ENCODE measurements at places on chromosomes 4 and X.

GRCh38 chrX:4263030-4263803, 549.8 kb upstream of the PRKX start:
- DNase-seq, result no peak

GRCh38 chr4:61407642-61408618, 207.8 kb downstream of the ADGRL3 start:
- no peak for DNase-seq

- DNase-seq, result no peak
Observed at GRCh38 chr4:138507522-138507921, 265.4 kb upstream of the SLC7A11 start.

GRCh38 chr4:174422893-174423256, 99.4 kb downstream of the HPGD start:
- DNase-seq, result no peak

DNA sequence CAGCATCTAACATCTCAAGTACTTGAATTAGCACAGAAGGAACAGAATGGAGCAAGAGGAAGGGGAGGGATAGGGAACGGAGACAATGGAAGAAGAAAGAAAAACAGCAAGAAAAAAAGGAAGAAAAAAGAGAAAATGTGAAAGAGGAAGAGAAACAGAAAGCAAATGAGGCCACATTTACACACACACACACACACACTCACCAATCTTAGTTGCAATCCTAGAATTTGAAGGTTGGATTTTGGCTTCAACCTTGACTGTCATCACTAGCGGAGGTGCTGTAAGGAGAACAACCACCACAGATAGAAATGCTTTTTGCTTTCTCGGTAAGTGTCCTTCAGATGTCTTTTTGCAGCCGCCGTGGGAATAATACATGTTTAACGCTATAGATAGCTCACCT, 327.1 kb upstream of the NWD2 start:
- DNase-seq, result no peak

- DNase-seq, result no peak
Observed at GRCh38 chrX:72492499-72492898, 80.1 kb downstream of the HDAC8 start.

DNA sequence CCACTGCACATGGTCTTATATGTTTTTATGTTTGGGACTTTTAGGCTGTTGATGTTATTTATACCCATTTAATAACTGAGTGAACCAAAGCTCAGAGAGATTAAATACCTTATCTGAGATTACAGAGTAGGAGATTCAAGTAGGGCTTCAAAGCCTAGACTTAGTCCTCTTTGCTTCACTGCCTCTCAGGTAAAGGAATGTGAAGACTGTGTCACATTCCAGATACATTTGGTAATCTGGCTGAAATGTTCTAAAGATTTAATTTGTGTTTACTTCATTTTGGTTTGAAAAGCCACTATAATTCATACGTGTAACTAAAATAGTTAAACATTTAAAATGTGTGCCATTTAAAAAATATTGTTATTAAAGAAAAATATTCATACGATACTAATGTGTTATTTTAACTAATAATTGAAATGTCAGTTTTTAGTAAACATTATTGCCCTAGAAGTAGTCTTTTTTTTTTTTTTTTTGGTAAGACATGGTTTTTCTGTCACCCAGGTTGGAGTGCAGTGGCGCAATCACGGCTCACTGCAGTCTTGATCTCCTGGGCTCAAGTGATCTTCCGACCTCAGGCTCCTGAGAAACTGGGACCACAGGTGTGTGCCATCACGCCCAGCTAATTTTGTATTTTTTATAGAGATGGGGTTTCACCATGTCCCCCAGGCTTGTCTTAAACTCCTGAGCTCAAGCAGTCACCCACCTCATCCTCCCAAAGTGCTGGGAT, 54.3 kb downstream of the WWC2 start:
- no peak for DNase-seq

- DNase-seq, result no peak
Observed at GRCh38 chr4:8771666-8772065, 100.0 kb downstream of the HMX1 start.

DNA sequence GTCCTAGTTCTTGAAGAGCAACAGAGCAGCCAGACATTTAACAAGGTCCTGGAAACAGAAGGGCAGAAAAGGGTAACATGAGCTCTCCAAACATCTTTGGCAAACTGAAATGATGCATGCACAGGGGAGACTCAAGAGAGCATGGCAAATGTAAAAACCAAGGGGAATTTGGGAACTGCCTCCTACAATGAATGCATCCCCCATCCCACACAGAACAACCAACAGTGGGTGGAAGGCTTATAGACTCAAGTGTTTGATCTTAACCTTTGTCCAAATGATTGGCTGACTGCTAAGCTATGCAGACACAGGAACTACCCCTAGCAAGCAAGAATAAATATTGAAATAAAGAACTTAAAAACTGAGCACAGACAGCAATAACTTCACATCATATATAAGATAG, 74.4 kb downstream of the CENPC start:
- no peak for DNase-seq

- no peak for DNase-seq
Observed at GRCh38 chr4:82681754-82682153, 116.8 kb downstream of the SCD5 start.
